NB4 (cell line): ENCODE measurements at places on chromosomes 3 and 15.
A peak's percentile ranks its signal among the peaks of the same experiment; 100 is the strongest.

DNA sequence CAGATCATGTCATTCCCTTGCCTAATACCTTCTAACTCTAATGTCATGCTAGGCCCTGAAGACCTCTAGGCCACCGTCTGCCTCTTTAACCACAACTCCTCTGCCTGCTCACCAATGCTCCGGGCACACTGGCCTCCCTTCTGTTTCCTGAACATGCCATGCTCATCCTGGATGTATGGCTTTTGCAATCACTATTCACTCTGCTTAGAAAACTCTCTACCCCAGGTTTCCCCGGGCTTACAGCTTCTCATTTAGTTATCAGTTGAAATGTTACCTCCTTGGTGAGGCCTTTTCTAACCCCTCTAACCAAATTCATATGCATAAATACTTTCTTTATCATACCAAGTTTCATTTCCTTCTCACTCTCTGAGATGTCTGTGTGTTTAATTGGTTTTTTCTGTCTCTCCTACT, 727.8 kb upstream of the CFAP20DC start:
- DNase-seq, result no peak

DNA sequence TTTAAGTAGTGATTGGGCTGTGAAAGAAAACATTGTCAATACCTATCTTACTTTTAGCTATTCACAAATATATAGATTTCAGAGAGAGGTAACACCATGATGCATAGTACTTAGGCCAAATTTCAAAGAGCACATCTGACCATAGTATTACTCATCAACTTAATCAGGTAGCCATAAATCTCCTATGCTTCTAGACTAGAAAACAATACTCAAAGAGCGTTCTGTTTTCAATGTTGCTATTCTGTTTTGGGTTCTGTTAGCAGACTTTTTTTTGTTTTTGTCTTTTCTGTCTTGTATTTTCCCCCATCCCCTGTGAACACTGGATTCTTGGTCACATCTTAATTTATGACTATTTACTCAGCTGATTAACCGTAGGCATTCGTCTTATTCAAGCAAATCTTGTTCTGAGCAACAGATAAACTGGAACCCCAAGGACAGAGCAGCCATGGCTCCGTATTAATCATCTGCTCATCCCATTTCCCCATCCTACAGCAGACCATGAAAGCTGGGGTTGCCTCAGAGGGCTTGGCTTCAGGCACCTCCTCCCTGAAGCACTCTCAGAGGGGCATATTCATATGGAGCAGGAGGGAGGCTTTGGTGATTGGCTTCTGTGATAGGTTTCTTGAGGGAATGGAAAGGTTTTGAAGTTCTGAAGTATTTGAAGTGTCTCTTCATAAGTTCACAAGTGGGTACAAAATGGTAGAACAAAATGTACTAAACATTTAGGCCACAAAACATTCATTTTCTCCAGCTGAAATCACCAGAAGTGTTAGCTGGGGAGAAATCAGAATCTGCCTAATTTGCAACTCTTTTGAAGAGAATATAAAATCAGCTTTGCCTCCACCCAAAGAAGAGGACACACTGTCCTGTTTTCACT, 105.3 kb downstream of the TNIK start:
- no peak for DNase-seq

- no peak for DNase-seq
Observed at GRCh38 chr3:58731673-58732072, 65.1 kb upstream of the FAM3D start.

DNA sequence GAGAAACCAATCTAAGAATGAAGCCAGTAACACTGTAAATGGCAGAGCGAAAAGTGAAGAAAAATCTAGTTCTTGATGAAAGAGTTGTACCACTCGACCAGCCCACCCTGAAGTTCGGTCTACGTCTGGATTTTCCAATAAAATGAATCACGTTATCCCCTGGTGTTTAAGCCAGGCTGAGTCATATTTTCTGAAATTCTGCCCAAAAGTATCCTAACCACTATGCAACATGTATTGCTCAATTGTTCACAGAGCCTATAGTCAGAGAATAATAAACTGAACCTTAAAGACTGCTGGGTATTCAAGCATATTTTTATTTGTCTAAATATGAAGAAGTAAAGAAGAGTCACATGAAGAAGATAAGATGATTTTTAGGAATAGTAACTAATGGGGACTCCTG, 245.7 kb downstream of the FGF12 start:
- peak; percentile 14 for DNase-seq

DNA sequence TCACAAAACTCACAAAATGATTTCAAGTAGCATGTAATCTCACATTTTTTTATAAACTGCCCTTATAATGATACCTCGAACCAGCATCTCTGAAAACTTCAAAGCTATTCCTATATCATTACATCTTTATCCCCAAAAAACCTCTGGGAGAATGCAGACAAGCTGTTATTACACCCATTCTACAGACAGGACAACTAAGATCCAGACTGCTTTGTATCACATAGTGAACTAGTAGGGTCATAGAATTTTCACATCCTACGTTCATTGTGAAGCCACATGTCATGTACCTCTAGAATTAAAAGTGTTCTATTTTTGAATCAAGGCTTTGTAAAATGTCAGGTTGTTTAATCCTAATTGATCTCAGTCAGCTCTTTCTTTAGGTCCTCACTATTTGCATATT, 98.7 kb upstream of the RAP2B start:
- no peak for DNase-seq

DNA sequence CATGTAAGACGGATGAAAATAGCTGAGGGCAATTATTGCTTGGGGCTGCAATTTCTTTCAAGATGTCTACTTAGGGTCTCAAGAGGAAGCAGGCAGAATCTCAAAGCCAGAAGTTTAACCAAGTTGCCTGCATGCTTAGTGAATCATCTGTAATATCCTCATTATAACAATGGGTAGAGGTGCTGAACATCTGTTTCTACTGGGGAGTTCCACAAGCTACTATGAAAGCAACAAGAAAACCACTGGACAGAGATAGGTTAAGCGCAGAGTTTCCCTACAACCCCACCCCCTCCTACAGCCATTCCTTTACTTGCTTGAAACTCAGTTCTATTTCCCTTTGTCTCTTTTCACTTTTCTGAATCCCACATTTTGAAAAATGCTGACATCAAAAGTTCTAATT, 759.4 kb upstream of the GBE1 start:
- DNase-seq, result no peak

- DNase-seq, result no peak
Observed at GRCh38 chr3:74501007-74501406, 113.5 kb downstream of the CNTN3 start.

DNA sequence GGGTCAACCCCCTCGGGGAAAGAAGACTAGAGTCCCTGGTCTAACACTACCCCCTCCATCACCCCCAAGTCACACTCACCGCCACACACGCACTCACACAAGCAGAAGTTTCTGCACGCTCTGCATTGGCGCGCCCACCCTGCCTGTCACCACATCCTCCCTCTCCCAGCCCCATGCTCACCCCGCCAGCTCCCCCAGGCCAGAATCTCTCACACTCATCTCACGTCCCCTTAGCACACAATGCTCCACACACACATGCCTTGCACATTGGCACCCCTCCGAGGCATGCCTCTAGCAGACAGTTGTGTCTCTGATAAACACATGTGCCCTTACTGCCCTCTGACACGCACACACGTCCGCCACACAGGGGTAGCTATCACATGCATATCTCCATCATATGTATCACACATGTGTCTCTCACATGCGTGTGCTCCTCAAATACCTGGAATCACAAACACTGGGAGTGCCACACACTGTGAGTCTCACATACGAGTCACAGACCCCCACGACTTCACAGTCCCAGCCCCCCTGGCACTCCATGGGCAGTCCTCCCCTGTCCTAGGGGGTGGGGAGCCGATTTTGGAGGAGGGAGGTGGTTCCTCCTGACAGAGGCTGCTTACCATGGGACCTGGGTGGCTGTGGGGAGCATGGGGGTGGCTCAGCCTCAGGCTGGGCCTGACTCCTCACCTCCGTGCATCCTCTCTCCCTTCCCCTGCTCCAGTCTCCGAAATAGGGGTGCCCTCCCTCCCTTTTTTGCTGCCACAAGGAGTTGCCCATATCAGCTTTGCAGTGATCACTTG, 898 bp downstream of the FBLN2 start:
- DNase-seq, result peak; percentile 25

- no peak for DNase-seq
Observed at GRCh38 chr3:9729419-9729818, 2.1 kb upstream of the BRPF1 start.

- DNase-seq, result peak; percentile 46
Observed at GRCh38 chr3:195570344-195570743, 13.4 kb downstream of the APOD start.

DNA sequence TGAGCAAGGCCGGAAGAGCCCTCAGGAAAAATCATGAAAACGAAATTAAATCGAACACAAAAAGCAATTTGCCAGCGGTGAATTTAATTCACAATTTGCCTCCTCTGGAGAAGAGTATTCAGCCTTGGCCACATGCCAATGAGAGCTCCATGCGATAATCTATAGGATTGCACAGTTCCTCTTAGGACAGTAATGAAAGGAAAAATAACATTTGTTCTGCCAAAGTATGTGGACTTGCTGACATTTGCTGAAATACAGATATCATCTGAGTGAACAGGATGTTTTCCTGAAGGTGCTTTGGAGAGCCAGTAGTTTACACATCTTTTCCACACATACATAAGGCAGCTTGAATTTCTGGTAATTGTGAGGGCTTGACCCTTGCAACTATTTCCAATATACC, 188.6 kb upstream of the PDZRN3 start:
- DNase-seq, result no peak

DNA sequence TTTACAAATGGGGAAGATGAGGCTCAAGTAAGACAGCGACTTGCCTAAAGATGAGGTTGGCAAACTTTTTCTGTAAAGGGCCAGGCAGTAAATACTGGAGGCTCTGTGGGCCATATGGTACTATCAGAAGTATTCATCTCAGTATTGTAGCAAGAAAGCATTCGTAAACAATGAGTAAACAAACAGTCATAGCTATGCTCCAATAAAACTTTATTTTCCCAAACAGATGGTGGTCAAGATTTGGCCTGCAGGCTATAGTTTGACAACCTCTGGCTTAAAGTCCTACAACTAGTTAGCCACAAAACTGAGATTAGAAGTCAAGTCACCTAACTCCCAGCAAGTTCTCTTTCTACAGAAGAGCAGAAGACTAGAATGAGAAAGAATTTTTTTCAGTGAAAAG, 177.0 kb upstream of the NECTIN3 start:
- DNase-seq, result no peak

DNA sequence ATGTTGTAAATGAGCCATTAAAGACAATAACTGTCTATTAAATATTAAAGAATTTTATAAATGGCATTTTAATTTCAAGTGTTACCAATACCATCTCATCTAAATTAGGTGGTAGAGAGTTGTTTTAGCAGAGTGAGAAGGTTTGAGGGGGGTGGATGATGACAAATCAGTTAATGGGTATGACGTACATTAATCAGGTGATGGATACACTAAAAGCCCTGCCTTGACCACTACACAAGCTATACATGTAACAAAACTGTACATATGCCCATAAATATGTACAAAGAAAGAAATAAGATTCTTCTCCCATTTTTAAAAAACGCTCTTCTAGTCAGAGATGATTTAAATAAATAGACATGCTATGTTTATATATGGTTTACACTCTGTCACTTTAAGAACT, 40.0 kb downstream of the TAFA4 start:
- no peak for DNase-seq

DNA sequence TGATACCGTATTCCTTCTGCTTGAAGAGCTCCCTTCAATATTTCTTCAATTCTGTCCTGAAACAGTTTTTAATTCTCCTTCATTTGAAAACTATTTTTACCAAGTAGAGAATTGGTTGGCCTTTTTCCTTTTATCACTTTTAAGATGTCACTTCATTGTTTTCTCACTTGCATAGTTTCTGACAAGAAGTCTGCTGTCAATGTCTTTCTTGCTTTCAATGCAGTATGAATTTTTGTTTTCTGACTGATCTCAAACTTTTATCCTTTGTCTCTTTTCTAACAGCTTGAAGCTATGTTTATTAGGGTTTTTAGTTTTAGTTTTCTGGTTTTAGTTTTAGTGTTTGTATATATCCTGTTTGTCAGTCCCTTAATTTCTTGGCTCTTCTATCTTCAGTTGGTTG, 364.8 kb upstream of the TPRG1 start:
- no peak for DNase-seq

GRCh38 chr15:64892847-64893403, 18.8 kb upstream of the ANKDD1A start:
- peak; percentile 90 for DNase-seq

- DNase-seq, result peak; percentile 32
Observed at GRCh38 chr15:45790325-45790943, 155.6 kb downstream of the SQOR start.

DNA sequence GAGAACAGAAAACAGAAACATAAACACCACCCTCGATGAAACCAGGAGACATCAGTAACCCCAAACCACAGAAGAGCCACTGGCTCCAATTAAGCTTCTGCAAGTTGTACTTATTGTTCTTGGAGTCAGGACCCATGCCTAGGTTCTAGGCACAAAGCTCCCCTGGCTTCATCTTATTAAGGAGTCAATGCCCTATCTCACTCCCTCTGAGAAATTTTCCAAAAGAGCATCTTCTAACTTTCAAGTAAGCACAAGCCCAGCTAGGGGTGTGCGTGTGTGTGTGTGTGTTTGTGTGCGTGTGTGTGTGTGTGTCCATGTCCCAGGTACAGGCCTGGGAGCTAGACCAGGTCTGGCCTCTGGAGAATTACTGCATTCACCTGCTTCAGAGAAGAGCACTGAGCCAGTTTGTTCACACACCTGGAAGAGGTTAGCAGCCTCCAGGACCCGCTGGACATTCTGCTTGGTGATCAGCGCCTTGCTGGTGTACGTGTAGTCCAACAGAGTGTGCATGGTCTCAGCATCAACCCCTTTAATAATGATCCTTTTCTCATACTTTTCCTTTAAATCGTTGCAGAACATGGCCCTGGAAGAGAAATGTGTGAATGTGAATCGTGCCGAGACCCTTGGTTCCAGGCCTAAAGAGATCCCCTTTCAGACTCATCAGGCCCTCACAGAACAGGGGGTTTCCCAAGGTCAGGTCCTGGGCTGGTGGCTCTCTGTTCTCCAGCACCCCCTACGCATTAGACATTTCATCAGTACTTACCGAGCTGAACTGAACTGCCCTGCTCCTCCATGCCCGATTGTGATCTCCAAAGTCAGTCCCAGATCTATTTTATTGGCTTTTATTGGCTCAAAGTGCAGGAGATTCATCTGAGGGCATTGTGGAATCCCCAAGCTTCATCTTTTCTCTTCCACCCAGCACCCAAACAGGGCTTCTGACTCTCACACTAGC, 27.8 kb downstream of the KLHL6 start:
- DNase-seq, result peak; percentile 59

GRCh38 chr3:128607710-128608048, 42.9 kb downstream of the RPN1 start:
- no peak for DNase-seq
